Ammon's horn (tissue), 1 donor: ENCODE measurements at places on chromosomes 2 and 18.

DNA sequence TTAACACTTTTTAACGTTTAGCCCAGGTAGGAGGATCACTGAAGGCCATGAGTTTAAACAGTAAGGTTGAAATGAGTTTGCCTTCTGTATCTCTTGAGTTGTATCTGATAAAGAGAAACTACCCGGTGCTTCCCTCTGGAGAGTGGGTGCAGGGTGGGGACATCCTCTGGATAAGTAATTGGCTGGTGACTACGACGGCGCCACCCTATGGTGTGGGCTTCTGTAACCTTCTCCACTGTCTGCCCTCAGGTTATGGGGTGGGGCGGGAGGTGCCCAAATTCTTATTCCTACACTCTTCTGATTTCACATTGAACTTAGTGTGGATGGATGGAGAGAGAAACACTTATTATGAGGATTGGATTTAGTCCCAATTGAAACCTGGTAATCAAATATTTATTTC, 68.8 kb downstream of the LDLRAD4 start:
- DNase-seq: no peak

GRCh38 chr2:120453635-120453998, 107.7 kb downstream of the INHBB start:
- no peak for DNase-seq

- DNase-seq: no peak
Measured at GRCh38 chr18:67362906-67363305, 153.6 kb downstream of the DSEL start.

DNA sequence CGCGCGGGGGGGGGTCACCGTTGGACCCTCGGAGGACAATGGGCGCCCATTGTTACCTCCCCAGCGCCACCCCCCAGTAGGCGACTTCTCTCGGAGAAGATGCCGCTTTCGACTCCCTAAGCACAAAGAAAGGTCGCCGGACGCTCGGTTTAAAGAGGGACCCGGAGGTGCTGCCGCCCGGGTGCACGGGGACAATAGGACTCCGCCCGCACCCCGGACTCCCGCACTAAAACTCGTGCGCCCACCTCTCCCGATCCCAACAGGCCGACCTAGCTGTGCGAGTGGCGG, 318 bp upstream of the CDC42EP3 start:
- DNase-seq: no peak
